Ureter (tissue), 1 donor: ENCODE measurements at places on chromosomes 13 and 19. TPM values are rescaled to one million over a fixed set of nuclear protein-coding genes. Genes with fewer than 3 reads are reported as not detected.

DNA sequence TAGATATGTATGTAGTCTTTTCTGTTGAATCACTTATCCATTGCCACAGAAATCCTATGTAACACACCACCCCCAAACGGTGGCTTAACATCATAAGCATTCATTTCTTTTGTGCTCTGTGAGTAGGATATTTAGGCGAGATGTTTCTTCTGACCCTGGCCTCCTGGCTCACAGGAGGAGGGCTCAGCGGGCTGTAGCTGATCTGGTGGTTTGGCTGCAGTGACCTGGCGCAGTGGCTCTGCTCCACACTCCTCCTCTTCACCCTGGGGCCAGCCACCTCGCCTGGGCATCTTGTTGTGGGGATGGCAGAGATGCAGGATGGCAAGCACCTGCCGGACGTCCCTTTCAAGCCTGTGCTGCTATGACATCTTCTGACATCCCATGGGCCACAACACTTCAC, 147.1 kb upstream of the IRS2 start:
- no peak for DNase-seq

Gene GNA15
- 28.5 TPM for total RNA-seq

Gene CFD
- 139 TPM for total RNA-seq

- DNase-seq, result peak; percentile 49
Observed at GRCh38 chr13:52158629-52159158, 703 bp downstream of the NEK3 start.

DNA sequence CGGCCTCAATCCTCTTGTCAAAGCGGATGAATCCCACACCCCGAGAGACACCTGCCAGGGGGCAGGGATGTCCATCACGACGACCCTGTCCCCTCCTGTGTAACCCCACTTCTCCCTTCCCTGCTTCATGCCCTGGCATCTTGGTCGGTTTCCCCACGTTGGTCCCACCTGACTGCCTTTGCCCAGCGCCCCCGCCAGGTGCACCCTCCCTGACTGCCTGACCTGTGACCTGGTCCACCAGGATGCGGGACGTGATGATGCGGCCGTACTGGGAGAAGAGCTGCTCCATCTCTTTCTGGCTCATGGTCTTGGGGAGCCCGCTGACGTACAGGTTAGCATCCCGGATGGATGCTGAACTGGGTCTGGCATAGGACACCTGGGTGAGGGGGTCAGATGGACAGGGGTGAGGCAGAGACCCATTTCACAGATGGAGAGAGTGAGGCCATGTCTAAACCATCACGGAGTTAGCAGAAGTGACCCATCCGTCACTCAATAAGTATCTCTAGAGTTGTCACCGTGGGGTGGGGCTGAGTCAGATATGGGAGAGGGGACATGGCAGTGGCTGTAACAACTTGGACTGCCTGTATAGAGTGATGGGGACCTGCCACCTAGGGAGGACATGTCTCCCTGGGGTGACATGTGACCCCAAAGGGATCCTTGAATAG, 22.5 kb downstream of the ELAVL3 start:
- no peak for DNase-seq

Gene MEF2B
- total RNA-seq, result 4.4 TPM

GRCh38 chr13:53010374-53011105, 18.1 kb upstream of the OLFM4 start:
- DNase-seq, result peak; percentile 68

- DNase-seq, result no peak
Observed at GRCh38 chr13:38166116-38166515, 183.5 kb upstream of the UFM1 start.

Gene SLC15A1
- 8.9 TPM for total RNA-seq

DNA sequence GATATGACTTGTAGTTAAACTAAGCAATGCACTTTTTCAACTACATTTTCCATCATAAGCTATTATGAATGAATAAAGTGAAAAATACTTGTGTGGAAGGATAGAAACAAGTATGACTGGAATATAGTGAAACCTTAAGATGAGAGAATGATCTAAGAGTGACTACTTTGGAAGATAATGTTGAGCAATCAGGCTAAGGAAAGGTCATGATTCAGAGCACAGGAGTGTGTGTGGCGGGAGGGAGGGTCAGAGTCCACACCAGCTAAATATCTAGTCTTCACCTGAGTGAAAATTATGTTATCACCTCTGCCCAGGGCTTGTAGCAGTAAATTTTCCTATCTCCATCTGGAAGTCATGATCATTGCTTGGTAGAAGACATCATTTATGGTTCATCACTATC, 833.4 kb upstream of the ATXN8OS start:
- no peak for DNase-seq

- no peak for DNase-seq
Observed at GRCh38 chr13:47478985-47479384, 522.1 kb downstream of the SUCLA2 start.

DNA sequence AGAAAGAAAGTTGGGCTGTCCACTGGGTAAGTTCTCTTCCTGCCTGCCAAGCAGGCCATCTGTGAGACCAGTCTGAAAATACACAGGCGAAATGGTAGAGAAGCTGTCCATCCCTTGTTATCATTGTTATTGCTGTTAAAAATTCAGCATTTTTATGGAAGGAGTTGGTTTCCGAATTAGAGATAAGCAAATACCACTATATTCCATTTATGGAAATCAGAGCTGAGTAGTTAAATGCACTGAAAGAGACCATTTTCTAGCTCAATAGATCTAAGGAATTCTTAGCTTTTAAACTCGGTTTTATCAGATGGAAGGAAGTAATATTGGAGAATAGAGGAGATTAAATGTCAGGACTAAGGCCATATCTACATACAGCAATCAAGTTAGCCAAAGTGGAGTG, 40.7 kb downstream of the MZT1 start:
- no peak for DNase-seq

DNA sequence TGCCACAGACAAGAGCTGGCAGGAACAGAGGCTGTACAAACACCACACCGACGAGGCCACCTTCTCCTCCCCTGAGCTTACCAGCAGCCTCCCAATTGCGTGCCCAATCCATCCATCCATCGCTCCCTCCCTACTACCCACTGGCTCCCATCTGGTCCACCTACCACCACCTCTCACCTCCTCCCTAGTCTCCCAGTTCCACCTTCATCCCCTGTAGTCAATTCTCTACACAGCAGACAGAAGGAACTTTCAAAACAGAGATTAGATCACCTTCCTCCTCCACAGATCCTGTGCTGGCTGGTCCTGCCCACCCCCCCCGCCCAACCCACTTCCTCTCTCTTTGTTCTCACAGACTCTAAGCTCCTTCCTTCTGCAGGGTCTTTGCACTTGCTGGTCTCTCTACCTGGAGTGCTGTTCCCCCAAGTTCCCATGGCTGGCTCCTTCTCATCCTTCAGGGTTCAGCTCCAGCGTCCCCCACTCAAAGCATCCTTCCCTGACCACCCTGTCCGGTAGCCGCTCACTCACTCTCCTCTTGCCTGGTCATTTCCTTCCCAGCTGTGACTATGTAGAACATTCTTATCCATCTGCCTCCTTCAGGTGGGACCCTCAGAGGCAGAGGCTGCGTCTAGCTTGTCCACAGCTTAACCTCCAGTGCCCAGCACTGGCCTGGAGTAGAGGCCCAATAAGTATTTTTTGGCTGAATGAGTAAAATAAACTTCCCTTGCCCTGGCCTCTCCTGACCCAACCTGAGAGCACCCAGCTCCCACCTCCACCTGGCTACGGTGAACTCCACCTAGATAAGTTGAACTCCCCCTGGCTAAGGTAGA, 23.0 kb downstream of the PIN1 start:
- no peak for DNase-seq

Gene EBI3
- total RNA-seq, result 1.5 TPM

DNA sequence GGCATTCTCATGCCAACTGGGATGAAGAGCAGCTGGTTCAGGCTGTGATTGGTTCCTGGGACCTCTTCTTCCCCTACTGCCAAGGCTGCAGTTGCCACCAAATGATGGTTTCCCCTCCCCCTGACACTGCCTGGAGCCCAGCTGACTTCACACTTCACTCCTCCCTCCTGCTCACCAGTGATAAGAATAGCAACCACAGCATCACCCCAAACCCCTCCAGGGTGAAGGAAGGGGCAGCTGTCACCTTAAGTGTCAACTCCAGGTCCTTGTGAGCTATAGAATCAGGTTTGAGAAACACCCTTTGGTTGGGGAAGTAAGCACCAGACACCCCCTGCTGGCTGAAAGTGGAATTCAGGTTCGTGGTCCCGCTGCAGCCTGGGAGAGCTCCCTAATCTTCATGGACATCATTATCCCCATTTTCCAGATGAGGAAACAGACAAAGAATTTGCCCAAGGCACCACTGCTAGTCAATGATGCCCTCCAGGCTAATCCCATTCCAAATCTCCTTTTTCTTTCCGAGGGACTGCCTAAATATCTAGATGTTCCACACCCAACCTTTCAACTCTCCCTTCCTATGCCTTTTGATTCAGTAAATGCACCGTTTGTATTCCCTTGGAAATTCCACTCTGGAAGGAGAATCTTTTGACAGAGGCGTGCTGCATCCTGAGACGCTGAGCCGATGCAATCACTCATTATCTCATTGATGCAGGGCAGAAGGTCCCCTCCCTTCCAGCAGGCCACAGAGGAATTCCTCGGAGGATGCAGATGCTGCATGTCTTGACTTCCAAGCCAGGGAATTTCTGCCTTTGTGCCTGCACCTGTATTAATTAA, 50.6 kb upstream of the UQCRFS1 start:
- DNase-seq, result no peak

DNA sequence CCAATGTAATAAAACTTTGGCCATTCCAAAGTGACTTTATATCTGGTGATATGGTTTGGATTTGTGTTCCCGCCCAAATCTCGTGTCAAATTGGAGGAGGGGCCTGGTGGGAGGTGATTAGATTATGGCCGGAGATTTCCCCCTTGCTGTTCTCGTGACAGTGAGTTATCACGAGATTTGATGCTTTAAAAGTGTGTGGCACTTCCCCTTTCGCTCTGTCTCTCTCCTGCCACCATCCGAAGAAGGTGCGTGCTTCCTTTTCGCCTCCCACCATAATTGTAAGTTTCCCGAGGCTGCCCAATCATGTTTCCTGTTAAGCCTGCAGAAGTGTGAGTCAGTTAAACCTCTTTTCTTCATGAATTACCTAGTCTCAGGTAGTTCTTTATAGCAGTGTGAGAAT, 9.3 kb upstream of the NALCN start:
- DNase-seq, result no peak

DNA sequence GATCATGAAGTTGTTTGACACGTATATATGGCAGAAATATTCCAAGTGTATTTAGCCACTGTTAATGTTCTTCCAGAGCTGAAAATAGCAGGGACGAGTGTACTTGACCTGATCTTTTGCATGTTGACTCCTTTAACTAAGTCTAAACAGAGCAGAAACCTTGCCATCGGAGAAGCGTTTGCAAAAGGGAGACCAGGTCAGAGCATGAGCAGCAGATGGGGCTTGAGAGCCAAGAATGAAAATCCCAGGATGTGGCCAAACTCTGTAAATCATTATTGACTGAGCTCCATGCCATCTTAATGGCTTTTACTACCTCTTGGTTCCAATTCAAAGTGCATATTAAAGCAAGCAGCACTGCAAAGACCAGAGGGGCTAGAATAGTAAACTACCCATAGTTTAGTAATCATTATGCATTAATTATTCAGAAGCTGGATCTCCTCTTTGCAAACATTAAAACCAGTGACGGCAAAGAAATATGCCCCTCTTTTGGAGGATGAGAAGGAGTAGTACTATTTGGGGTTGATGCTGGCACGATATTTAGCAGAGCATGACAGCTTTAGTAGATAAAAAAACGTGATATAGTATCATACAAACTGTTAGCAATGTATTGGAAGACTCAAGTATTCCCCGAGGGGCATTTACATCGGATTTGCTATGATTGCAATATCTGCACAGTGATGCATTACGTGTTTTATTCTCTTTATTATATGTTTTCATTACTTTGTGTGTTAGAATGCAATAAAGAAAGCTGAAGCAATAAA, 55.7 kb downstream of the FAM216B start:
- no peak for DNase-seq
